ENCODE measurements at places on chromosomes 7 and 10. TPM values are rescaled to one million over a fixed set of nuclear protein-coding genes. Genes with fewer than 3 reads are reported as not detected.

The CFAP46 gene
- total RNA-seq = 9.8 TPM

The CYP2C8 gene
- total RNA-seq = 3.1 TPM

The FAM25A gene
- total RNA-seq = not detected

The ZNF783 gene
- total RNA-seq = 13.2 TPM

The EGR2 gene
- total RNA-seq = 0.43 TPM

The ACBD7 gene
- total RNA-seq = 1.9 TPM

The FBXL13 gene
- total RNA-seq = 2.7 TPM

The HKDC1 gene
- total RNA-seq = 0.07 TPM

The WDR86 gene
- 69.8 TPM for total RNA-seq

DNA sequence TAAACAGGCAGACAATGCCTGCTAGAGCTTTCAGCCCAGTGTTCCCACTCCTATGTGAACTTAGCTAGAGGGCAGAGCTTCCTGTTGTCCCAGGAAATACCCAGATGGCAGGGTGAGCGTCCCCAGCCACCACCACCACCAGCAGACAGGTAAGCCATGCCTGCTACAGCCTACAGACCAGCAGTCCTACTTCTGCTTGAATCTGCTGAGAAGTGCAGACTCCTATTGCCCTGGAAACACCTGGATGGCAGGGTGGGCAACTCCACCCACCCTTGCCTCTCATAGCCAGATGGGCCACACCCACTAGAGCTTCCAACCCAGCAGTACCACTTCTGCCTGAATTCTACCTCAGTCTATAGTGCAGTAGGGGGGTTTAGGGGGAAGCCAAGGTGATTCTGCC, 64.4 kb downstream of the FBXL13 start:
- no peak for DNase-seq

- DNase-seq = no peak
Measured at GRCh38 chr7:46993396-46993795, 588.5 kb downstream of the TNS3 start.

DNA sequence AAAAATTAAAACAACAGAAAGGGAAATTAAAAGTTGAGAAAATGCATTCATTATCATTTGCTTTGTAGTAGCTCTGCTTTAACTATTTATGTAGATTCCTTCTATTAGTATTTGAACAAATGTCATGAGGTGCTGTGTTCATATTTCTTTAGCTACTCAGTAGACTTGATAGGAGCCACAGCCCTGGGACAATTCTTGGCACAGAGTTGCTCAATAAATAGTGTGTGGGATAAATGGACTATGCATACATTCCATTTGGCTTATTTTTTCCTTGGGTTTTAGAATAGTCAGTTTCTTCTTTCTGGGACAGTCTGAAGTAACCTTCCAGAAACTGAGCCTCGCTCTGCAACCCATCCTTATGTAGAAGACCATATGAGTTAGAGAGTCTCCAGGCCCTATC, 13.4 kb downstream of the RPP30 start:
- DNase-seq = no peak

DNA sequence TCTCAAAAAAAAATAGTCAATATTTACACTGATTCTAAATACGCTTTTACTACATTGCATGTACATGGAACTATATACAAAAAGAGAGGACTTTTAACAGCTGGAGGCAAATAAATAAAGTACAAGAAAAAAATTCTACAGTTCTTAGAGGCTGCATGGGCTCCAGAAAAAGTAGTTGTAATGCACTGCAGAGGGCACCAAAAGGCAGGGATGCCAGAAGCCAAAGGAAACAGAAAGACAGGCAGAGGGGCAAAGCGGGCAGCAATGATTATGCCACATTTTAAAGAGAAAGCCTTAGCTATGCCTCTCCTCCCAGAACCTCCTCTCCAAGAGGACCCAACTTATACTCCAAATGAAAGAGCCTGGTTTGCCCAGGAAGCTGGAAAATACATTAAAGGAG, 11.6 kb upstream of the ADCK2 start:
- DNase-seq = no peak

DNA sequence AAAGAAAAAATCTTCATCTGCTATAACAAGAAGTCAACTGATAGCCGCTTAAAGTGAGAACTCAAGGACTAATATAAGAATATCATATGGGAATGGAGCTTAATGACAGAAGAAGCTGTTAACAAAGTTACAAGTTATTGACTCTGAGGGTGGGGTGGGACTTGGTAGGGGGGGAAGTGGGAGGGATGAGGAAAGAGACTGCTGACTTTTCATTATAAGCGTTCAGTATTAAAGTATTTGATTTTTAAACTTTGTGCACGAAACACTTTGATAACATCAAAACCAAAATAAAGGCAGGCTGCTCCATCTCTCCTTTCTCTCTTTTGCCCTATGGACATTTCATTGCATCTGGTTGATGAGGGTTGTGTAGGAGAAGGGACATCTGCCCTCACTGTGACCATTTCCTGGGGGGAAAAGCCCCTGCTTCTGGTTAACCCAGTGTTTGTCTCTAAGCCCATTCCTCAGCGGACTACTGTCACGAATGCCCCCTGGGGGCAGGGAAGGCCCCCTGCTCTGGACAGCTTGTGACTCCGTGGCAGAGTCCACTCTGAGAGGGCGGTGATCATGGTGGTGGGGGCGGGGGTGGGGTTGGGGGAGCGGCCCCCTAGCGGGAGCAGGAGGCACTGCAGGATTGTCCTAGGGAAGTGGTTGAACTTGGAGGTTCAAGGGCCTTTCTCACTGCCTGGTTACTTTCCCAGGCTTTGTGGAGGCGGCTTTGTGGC, 17.4 kb downstream of the SLC13A4 start:
- peak; percentile 76 for DNase-seq

- no peak for DNase-seq
Measured at GRCh38 chr10:124667425-124668345, 76.5 kb downstream of the FAM53B start.

GRCh38 chr7:83835424-83835823, 186.5 kb upstream of the SEMA3E start:
- DNase-seq = no peak

DNA sequence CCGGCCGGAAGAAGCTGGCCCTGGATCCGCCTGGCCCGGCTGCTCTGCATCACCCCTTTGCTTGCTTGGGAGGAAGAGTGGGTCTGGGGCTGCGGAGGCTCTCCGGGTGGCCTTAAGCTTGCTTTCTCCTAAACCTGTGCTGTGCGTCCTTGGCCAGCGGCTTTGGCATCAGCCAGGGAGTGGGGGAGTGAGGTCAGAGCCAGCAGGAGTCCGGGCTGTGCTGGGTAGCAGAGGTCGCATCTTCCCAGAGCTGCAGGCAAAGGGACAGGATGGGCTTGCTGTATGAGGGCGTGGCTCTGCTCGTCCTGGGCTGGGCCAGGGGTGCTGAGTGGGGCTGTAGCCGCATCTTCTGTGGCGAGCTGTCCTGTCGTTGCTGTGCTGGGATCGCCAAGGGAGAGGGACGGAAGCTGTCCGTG, 21.1 kb downstream of the BNIP3 start:
- no peak for DNase-seq

- peak; percentile 90 for DNase-seq
Measured at GRCh38 chr10:132248455-132249225, 59.1 kb downstream of the STK32C start.

DNA sequence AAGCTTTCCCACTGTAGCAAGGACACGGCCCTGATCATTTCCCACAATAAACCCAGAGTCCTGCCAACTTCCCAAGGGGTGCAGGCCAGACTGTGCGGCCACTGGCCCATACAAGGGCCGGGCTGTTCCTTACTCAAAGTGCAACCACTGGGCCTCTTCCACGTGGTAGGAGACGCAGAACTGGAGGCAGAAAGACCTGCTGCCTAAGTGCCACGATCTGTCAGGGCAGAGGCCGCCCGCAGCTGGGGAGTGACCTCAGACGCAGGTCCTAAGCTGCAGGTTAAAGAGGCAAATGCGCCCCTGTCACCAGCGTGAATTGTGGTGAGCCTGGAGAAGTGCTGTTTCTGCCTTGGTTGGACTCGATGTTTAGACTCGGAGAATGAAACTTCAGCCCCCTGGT, 26.2 kb downstream of the GPER1 start:
- DNase-seq = no peak

DNA sequence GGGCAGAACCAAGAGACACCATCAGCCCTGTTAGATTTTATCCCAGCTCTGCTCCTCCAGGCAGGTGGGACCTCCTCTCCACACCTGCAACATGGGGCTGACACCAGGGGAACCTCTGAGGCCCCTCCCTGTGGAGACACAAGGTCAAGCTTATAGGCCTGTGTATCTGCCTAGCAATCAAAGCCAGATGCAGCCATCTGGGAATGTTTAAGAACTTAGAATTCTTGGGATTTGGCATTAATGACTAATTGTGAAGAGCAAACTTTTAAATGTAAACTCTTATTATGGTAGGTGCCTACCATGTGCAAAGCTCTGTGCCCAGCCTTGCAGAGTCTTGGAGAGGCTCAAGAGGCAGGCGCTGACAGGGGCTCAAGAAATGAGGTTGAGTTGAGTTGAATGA, 52.1 kb downstream of the TBATA start:
- DNase-seq = no peak

- DNase-seq = no peak
Measured at GRCh38 chr7:12896316-12896715, 208.9 kb downstream of the ARL4A start.

DNA sequence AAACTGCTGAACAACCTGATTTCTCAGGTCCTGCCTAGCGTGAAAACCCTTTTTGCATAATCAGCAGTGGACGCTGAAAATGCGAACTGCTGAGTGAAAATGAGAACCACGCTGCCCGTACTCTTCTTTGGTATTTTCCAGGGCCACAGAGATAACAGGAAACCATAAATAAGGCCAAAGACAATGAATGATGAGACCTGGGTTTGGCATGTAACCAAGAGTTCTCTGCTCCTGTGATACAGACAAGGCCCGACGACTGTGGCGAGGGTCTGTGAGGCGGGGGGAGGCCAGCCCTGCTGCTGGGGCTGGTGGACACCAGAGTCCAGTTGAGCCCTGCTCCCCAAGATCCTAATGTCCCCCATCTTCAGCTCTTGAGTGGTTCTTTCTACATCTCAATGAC, 236.0 kb downstream of the WDR11 start:
- DNase-seq = no peak

- no peak for DNase-seq
Measured at GRCh38 chr7:12550956-12551355, 19.6 kb upstream of the SCIN start.

DNA sequence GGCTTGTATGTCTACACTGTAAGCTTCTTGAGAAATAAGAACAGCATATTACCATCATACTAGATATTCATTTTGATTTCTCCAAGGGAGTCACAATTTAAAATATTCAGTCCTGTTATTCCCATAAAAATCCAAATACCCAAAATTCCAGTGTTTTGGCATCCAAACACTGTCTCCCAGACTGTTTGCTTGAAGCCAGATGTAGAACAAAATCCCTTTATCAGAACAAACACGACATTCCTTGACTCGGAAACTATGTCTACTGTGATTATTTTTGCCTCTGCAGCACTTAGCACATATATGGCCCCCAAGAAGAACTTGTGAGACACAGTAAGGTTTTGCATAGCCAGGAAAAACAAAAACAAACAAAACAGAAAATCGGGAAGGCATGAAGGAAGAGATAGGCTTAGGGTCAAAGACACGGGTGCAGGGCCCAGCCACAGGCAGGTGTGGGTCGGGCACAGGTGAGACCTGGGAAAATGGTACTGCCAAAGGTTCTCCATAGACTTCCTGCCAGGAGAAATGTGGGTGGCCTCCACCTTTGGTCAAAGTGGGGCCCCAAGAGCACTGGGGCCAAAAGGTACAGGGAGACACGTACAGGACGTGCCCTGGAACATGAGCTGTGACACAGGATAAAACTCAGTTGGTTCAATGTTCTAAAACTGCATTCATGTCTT, 36.5 kb downstream of the CPXM2 start:
- DNase-seq = no peak

- no peak for DNase-seq
Measured at GRCh38 chr10:59757966-59758365, 4.7 kb upstream of the MRLN start.

- no peak for DNase-seq
Measured at GRCh38 chr10:28256776-28257175, 46.1 kb downstream of the MPP7 start.

GRCh38 chr10:42551582-42552187, 86.7 kb downstream of the ZNF33B start:
- no peak for DNase-seq

Data from endodermal cell (in vitro differentiated cells).